ENCODE measurements at places on chromosomes 5 and 9.

- no peak for DNase-seq
Observed at GRCh38 chr9:92308893-92309292, 15.4 kb upstream of the IARS1 start.

GRCh38 chr5:124395926-124396325, 350.5 kb downstream of the ZNF608 start:
- DNase-seq: no peak

- no peak for DNase-seq
Observed at GRCh38 chr9:134388289-134388808, 62.1 kb downstream of the RXRA start.

GRCh38 chr5:139108063-139108824, 89.9 kb downstream of the SIL1 start:
- no peak for DNase-seq

DNA sequence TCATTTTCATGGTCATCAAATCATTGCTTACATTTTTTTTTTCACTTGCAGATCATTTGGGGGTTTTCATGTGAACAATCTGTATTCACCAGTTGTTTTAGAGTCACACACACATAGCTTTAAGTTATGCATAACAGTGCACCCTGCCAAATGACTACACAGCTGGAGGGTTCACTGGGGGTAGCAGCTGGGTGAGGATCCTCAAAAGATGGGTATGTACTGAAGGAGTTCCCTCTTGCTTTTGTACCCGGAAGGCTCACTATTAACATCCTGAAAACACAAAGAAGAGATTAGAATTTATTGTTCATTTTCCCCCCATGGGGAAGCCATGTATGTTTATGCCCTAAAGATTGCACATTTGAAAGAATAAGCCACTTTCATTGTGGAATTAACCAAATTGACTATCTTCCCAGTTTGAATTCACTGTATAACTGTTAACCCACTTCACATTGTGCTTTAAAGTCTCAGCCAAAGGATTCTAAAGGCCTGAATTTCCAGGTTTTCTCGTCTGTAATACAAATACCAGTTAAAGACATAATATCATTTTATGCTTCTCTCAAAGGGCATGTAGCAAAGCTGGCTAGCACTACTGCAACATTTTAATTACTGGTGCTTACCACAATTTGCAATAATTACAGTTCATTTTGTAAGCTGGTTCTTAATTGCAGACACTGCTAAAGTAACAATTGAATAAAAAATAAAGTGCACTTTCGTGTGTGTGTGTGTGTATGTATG, 466.4 kb upstream of the MEF2C start:
- DNase-seq: no peak

GRCh38 chr5:127425868-127426267, 91.6 kb upstream of the PRRC1 start:
- no peak for DNase-seq

DNA sequence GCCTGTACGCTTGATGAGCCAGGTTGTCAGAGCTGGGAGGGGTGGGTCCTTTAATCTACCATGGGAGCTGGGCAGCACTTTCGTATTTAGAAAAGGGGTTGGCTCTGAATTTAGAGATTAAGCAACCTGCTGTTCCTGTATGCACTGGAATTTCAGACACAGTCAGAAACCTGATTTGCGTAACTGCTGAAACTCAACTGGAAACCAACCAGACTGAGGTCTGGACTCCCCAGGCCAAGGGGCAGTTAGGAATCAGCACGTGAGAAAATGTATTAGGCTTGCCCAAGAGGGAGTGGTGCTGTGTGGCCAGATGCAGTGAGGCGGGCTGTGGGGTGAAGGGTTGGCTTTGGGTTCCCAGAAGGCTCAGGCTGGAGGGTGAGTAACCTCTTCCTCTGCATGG, 235.0 kb downstream of the GOLPH3 start:
- DNase-seq: no peak

GRCh38 chr9:7961076-7961475, 161.5 kb upstream of the DMAC1 start:
- DNase-seq: no peak

DNA sequence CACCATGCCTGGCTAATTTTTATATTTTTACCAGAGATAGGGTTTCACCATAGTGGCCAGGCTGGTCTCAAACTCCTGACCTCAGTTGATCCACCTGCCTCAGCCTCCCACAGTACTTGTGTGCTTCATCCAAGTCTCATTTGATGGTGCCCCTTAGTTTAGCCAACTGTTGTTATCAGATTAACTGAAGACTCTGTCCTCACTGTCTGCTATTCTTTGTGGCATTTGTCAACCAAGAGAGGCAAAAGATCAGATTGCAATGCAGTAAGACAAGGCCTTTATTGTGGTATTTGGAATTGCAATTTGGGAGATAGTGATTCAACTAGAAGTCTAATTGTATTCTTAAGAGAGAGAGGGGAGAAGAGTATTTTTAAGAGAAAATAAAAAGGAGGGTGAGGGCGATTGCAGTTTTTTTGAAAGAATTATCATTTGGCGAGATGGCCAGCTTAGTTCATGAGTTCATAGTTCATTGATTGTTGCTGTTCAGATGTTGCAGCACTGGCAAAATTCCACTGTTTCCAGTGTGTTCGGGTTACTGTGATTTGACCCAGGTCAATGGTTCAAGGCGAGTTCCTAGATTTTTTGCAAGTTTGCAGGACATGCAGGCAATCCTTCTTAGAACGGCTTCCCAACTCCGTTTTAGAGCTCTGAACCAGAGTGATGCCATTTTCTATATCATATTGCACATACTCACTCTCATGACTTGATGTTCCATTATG, 1156.9 kb downstream of the CDH9 start:
- no peak for DNase-seq

DNA sequence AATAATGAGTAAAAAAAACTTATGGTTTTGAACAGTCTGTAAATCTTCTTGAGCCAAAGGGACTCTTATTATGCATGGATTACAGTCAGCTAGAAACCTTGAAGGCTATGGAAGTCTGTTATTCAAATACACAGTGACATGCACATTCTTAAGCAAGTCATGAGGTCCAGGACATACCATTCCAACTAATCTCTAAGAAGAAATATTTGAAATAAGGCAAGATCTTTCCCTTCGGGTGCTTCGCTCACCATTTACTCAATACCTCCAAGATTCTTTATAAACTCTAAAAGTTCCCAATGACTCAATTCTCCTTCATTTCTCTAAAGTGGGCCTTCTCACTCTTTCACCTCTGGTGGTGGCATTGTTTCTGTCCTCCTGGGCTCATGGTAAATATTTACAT, 811.0 kb downstream of the NR2F1-AS1 start:
- no peak for DNase-seq

GRCh38 chr9:137987244-137988030, 109.9 kb downstream of the CACNA1B start:
- peak; percentile 24 for DNase-seq

GRCh38 chr9:29691758-29692407, 2118.6 kb upstream of the C9orf72 start:
- no peak for DNase-seq

DNA sequence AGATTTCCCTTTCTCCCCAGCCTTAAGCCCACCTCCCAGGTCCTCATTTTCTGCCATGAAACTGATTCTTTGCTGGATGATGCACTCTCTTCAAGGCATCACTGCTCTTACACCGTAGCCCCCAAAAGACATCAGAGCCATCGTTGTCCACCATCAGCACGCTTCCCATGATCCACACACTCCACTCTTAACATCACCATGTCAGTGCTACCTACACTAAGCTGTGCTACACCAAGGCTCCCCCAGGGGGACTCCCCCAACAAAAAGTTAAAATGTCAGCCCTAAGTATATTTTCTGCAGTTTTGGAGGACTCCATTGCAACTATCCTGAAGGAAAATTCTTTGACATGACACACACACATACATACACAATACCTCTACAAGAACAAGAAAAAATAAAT, 34.1 kb upstream of the KIF2A start:
- DNase-seq: no peak

GRCh38 chr9:8717146-8717545, 917.6 kb upstream of the DMAC1 start:
- no peak for DNase-seq

GRCh38 chr9:129637102-129637501, 4.8 kb downstream of the ASB6 start:
- no peak for DNase-seq

GRCh38 chr9:22047596-22047995, 38.5 kb upstream of the CDKN2B start:
- no peak for DNase-seq

- no peak for DNase-seq
Observed at GRCh38 chr5:27652505-27652904, 614.1 kb upstream of the CDH9 start.

- DNase-seq: no peak
Observed at GRCh38 chr9:116309900-116310611, 156.5 kb downstream of the PAPPA start.

- DNase-seq: no peak
Observed at GRCh38 chr5:6760686-6761085, 47.5 kb downstream of the TENT4A start.

DNA sequence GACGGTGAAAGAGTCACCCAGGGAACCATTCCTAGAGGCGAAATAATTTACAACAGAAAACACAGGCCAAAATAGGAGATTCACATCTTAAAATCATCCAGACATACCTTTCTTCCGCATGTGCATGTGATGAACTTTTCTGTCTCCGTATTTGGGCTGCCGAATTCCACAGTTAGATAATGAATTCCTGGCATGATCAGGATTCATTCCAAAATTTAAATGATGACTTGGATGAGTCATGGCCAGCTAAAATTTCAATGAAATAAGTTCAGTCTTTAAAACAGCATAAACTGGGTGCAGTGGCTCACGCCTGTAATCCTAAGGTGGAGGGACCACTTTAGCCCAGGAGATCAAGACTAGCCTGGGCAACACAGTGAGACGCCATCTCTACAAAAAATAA, 82.7 kb downstream of the DROSHA start:
- no peak for DNase-seq

DNA sequence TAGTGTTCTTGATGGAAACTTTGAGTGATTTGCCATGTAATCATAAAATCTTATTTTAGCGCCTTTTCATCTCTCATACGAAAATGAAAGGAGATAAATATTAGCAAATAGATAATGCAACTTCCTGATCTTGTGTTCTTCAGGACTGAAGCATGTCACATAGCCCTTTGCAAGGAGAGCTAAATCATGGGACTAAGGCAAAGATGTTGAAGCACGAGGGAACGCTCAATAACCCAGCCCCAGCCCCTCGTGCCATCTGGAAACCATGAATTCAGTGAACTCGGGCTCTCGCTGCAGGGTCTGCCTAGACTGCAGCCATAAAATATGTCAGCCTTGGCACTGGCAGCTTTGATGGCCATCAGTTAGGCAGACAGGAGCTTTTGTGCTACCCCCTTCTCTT, 58.2 kb downstream of the F2RL2 start:
- DNase-seq: no peak

- no peak for DNase-seq
Observed at GRCh38 chr5:81070571-81071255, 110.5 kb downstream of the RASGRF2 start.

DNA sequence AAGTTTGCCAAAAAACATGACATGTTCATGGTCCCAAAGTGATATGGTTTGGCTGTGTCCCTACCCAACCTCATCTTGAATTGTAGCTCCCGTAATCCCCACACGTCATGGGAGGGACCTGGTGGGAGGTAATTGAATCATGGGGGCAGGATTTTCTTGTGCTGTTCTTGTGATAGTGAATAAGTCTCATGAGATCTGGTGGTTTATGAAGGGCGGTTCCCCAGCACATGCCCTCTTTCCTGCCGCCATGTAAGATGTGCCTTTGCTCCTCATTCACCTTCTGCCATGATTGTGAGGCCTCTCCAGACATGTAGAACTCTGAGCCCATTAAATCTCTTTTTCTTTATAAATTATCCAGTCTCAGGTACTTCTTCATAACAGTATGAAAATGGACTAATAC, 322.1 kb downstream of the MED10 start:
- DNase-seq: no peak

GRCh38 chr5:56659971-56660370, 155.4 kb upstream of the MAP3K1 start:
- no peak for DNase-seq

- DNase-seq: no peak
Observed at GRCh38 chr9:69502671-69503301, 169.4 kb downstream of the APBA1 start.

DNA sequence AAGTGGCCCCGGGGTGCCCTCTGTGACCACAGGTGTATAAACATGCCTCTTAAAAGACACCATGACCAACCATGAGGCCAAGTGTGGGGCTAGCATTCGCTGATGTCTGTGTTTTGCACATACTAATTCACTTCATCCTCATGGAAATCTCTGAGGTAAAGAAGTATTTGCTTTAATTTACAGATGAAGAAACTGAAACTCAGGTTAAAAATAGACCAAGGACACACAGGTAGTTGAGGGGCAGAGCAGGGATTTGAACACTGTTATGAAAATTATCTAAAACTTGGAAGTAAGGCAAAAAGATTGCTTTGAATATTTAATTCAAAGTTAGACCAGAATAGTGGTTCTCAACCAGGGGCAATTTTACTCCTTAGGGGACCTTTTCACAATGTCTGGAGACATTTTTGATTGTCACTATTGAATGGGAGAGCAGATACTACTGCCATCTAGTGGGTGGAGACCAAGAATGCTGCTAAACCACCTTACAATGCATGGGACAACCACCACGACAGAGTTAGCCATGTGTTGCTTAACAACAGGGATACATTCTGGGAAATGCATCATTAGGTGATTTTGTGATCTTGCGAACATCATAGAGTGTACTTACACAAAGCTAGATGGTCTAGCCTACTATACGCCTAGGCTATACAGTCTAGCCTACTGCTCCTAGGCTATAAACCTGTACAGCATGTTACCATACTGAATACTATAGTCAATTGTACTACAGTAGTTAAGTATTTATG, 8.0 kb upstream of the FXN start:
- DNase-seq: no peak

DNA sequence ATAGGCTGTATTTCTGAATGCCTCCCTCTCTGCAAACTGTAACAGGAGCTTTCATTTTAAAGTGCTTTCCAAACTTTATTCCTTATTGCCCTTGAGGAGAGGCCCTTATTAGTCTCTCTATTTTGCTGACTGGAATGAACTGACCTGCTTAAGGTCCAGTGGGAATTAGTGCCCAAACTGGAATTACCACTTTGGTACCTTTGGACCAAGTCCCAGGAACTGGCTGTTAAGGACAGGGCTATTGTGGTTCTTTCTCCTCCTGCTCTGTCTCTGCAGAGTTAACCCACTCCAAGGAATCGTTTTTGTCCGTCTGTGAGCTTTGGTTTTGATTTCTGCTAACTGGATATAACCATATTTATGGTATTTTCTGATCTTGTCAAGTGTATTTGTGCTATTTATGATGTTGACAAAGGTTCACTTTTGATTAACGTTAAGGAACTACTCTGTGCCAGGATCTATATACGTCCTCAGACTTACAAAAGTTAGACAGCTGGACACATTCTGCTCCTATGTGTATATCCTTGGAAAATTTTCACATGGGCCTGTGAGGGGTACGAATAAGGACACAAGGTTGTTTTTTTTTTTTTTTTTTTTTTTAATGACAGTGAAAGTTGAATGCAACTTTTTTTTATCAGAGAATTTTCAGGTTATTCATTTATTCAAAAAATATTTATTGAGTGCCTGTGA, 189.1 kb upstream of the ANKRD55 start:
- no peak for DNase-seq

- DNase-seq: no peak
Observed at GRCh38 chr5:55303238-55303690, 4.2 kb downstream of the DHX29 start.

- DNase-seq: no peak
Observed at GRCh38 chr5:167771571-167771970, 519.9 kb upstream of the WWC1 start.

GRCh38 chr9:136551401-136552116, 5.7 kb upstream of the NOTCH1 start:
- peak; percentile 86 for DNase-seq
